ENCODE measurements at places on chromosomes 4 and X.

- peak; percentile 71 for DNase-seq
Measured at GRCh38 chr4:145557720-145558119, 61.5 kb upstream of the MMAA start.

DNA sequence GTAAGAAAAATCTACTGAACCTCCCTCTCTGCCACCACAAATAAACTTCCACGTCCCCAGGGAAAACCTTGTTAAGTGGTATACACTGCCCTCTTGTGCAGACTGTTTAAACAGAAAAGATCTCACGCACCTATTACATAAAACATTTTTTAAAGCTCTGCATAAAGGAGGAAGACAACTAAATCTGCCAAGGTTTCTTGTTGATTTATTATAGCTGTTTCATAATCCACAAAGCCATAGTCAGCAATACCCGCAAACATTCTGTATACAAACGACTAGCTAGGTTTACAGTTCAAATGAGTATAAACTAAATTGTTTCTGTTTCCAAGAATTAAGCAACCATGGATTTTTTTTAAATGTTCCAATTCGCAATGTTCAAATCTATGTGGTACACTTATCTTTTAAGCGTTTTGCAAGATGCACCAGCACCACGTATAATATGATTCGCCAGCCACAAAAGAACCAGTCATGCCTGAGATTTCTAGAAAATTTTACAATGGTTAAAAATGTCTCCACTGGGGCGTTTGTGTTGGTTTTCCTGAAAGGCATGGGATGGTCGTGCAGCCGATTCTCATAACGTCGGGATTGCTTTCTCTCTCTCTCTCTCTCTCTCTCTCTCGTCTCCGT is 164.6 kb downstream of the PRKX start:
- peak; percentile 42 for DNase-seq

DNA sequence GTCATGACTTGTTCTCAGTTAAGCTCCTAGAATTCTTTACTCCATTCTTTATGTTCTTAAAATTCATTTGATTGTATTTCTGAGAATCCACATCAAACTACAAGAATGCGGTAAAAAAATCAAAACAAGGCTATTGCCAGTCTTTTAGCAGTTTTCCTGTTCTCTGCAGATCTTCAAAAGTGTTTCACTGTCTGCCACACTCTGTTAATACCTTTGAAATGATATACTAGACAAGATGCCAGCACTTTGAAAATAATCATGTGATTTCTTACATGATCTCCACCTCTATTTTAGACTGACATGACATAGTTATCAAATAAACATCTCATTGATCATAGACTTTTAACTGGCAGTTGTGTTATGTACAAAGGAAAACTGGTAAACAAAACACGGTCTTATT is 30.1 kb upstream of the GPRIN3 start:
- no peak for DNase-seq

DNA sequence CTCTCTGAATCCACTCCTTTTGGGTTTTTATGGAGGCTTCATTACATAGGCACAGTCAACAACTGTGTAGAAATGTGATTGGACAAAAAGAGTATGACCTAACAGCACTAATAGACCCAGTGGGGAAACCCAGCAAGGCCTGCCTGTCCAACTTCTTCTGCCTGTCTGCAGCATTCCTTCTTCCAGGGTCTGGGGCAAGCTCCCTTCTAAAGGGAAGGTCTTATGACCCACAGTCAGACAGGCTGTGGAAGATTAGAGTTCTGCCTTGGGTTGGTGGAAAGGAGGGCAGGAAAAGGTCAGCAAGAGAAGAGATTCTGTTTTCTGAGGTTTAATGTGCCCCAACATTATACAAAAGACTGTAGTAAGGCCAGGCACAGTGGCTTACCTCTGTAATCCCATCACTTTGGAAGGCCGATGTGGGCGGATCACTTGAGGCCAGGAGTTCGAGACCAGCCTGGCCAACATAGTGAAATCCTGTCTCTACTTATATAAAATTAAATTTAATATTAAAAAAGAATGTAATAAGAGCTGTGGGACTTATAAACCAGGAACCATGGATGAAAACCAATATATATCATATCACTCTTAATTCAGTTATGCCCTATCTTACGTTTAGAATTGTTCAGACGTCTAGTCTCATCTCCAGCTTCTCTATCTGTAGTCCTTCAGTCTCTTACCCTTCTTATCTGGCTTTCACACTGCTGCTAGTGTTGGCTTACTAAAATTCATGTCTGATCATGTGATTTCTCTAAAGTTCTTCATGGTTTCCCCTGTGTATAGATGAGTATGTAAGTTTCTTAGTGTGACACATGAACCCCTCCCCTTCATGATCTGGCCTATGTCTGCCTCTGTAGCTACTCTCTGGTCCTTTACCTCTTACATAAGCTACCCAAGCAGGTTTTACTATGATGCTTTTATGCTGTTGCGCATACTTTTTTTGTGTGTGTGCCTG is 6.2 kb downstream of the CLCN3 start:
- no peak for DNase-seq

DNA sequence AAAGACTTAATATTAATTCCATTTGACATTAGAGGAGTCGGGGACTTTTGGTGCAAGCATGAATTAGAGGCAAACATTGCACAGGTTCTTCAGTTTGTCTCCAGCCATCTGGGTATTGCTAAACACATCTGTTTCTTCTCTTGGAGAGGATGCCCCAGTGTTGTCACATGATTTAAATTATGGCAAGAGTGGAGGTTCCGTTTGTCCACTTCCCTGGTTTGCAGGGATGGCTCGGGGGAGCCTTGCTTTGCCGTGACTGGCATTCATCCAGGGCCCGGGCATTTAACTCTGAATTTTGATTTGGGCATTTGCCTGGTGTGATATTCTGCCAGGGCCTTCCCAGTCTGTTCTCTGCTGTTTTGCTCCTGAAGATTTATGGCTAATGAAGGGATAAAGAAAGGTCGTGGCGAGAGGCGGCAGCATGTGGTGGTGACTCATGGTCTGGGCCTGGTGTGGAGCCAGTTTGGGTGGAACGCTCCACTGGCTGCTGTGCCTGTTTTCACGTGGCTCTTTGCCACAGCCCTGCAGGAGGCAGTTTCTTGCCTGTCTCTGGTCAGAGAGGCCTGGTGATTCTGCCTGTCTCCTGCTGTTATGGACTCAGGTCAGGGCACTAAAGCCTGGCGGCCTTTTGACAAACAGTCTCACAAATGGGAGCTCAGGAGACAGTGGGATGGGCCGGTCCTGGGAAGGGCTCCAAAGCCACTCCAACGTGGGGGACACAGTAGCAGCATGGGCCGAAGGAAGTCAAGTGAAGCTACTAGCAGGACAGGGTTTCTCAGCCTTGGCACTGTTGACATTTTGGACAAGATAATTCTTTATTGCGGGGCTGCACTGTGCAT is 99.4 kb upstream of the PGRMC2 start:
- DNase-seq, result no peak

- peak; percentile 75 for DNase-seq
Measured at GRCh38 chr4:105022811-105023667, 123.6 kb upstream of the TET2 start.

- DNase-seq, result no peak
Measured at GRCh38 chr4:123990310-123990870, 593.8 kb downstream of the SPRY1 start.

- DNase-seq, result no peak
Measured at GRCh38 chr4:6605114-6605513, 30.1 kb downstream of the MAN2B2 start.

GRCh38 chr4:24089851-24090534 is 200.1 kb upstream of the PPARGC1A start:
- no peak for DNase-seq

- no peak for DNase-seq
Measured at GRCh38 chr4:180100433-180101344, 2142.5 kb upstream of the TENM3 start.

- DNase-seq, result no peak
Measured at GRCh38 chr4:15368856-15369255, 59.0 kb upstream of the C1QTNF7 start.

- DNase-seq, result no peak
Measured at GRCh38 chr4:155299103-155299502, 77.7 kb downstream of the MAP9 start.

DNA sequence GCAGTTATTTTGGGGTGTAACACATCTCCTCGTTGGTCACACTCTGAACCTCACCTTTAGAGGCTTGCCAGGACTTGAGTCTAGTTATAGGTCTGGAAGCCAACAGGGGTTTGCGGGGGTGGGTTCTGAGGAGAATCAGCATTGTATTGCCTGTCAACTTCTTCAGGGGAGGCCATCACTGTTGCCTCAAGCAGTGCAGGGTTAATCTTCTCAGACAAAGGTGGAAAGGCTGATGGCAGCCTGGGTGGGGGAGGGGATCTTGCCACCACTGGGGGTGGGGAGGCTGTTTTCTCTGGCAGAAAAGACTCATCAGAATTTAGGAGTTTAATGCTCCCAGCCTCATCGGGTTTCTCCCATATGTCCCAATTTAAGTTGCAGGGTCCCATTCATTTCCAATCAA is 387.8 kb downstream of the PRR32 start:
- no peak for DNase-seq

DNA sequence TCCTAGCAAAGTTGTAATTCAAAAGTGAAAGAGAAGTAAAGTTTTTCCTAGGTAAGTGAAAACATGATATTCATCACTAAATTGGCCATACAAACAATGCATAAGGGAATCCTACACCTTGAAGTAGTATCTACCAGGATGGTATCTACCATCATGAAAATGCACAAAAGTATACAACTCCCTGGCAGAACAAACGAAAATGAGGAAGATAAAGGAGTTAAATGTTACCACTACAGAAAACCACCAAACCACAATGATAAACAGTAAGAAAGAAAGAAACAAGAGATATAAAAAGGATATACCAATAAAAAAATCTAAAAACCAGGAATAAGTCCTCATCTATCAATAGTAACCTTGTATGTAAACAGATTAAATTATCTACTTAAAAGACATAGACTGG is 26.9 kb downstream of the GK2 start:
- peak; percentile 62 for DNase-seq

DNA sequence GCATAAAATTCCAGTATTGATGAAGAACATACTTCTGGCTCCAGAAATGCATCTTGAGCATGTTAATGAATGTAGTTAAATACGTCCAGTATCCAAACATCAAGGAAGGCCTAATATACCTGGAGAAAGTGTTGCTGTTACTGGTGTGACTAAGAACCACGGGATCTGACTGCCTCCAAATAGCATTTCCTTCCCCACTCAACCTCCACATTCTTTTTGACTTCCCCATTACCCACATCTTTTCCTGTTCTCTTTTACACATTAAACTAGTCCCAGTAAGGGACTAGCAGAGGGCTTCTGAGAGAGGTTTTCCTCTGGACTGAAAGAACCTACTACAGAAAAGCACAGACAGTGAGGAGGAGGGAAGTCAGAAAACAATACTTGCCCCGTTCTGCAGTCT is 482.8 kb upstream of the HTR2C start:
- DNase-seq, result peak; percentile 78

- DNase-seq, result no peak
Measured at GRCh38 chr4:126800575-126801141, 832.1 kb upstream of the INTU start.

DNA sequence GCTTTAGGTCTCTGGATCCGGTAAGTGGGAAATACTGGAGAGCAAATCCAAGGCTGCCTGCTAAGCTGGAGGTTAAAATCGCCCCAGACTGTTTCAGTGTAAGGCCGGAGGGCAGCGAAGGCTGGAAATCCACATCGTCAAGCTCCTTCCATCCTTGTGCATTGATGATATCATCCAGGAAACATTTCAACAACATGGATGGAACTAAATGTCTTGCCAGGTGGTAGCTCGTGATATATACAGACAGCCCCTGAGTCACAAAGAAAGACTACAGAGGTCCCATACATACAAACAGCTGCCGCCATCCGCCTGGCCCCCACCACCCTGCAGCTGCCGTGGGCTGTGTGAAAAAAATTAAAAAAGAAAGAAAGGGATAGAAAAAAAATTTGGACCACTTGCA is 148.9 kb upstream of the RBPJ start:
- DNase-seq, result no peak

GRCh38 chrX:101639583-101639982 is 20.1 kb downstream of the ARMCX2 start:
- no peak for DNase-seq

DNA sequence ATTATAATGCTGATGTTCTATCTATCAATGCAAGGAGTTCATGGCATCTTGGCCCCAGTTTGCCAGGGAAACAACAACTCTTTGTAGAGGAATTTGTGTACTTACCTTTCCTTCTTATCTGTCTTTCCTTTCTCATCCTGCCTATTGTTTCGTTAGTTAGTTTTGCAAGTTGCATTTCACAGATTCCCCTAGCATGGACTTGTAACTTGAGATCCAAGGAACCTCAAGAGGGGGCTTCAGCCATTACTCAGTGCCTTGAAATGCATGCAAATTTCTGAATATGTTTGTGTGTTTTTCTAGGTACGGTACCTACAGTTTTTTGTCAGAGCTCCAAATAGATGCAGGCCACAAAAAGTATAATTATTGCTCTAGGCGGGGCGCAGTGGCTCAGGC is 203.6 kb downstream of the LDB2 start:
- DNase-seq, result no peak

DNA sequence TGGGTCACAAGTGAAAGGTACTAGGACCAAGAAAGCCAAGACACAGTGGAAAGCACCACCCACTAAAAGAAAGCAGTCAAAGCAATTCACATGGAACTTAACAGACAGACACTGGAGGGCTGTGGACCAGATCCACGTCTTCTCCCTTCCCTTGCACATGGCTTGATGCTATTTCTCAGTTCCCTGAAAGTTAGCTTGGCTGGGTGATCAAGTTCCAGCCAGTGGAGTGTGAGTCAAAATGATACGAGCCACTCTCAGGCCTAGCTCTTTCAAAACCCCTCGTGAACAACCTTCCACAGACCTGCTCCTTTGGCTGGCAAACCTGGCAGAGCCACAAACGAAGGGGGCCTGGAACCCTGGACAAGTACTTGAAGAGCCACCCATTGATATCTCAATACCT is 52.0 kb downstream of the RELL1 start:
- DNase-seq, result no peak

DNA sequence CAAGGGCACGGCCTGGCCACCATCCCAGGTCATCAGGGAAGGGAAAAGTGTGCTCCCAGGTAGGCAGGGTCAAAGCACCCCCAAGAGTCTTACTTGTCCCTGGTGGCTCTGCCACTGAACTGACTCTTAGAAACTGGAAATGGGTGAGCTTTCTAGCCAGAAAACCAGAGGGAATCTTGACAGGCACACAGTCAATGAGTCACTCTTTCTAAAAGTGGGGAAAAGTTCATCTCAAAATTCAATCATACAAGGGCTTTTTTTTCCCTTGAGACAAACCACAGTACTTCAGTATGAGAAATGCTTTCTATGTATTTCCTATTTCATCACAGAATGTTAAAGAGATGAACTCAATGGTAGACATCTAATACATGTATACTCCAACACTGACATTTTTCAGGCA is 12.5 kb downstream of the HPF1 start:
- DNase-seq, result no peak

DNA sequence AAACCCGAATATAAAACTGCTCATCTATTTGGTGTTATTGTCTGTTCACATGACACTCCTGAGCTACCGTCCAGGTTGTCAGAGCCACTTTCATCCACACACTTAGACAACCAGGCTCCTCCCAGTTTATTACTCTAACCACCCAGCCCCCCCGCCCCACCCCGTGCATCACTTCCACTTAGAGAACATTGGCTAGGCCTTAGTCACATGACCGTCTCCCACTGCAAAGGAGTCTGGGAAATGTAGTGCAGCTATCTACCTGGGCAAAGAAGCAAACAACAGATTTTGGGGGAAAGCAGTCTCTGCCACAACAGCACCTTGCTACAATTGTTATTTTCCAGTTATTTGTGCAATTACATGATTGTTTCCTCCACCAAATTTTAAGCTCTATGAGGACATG is 57.6 kb upstream of the RBPJ start:
- DNase-seq, result no peak
